Astrocyte of the spinal cord (primary cell): ENCODE measurements at places on chromosomes 12 and 14.
A peak's percentile ranks its signal among the peaks of the same experiment; 100 is the strongest.

DNA sequence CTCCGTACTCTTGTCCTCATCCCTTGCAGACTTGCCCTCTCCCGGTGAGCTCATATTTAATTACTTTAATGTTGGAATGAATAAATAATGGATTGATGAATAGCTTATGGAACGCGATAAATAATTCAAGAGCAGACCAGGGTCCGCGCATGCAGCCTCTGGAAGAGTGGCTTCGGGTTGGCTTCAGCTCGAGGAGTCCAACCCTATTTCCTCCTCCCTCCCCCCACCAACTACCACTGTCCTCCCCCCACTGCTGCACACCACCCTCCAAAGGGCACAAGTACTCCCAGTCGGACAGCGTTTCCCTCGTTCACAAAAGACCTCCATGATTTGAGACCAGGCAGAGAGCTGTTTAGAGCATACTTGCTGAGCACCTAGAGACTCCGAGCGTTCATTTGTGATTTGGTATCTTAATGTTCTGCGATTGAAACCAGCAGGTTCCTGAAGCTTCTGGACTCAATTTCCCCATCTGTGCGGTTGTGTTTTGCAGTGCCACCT, 647 bp upstream of the SIX1 start:
- DNase-seq = peak; percentile 52

DNA sequence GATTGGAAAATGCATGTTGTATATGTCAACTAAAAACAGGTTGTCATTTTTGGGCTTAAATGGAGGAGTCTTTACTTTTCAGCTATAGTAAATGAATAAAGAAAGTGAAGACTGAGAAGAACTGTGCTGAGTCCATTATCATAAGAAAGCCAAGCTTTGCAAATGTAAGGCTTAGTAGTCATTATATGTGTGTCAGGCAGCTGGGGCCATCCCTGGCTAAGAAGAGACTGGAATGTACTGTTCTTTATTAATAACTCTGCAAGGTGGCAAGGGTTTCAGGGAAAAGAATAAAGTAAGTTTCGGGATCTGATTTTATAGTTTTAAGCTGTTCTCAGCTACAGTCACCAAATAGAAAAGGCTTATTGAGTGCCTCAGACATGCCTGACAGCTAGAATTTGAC, 48.7 kb downstream of the SRGAP1 start:
- no peak for DNase-seq

- peak; percentile 50 for DNase-seq
Observed at GRCh38 chr14:94180655-94181271, 6.6 kb downstream of the PPP4R4 start.

GRCh38 chr14:35287431-35288013, 4.7 kb upstream of the PSMA6 start:
- DNase-seq = no peak

DNA sequence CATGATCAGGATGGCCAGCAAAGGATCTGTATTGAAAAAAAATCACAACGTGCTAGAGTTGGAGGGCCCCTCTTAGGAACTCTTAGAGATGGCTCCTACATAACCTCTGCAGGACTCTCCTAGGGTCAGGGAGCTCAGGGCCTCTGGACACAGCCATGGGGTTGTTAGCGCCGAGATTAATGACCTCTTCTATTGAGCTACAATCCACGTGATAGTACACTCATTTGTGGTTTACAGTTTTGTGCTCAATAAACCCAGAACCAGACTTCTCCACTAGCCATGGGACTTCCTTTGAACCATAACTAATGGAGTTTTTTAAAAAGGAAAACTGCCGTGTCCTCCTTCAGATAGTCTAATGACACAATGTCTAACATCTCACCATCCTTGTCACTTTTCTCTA, 29.6 kb upstream of the HDAC7 start:
- no peak for DNase-seq

GRCh38 chr14:32166029-32166428, 35.8 kb upstream of the RNU6-7 start:
- DNase-seq = no peak

- DNase-seq = no peak
Observed at GRCh38 chr12:108811411-108812180, 45.8 kb downstream of the SSH1 start.

DNA sequence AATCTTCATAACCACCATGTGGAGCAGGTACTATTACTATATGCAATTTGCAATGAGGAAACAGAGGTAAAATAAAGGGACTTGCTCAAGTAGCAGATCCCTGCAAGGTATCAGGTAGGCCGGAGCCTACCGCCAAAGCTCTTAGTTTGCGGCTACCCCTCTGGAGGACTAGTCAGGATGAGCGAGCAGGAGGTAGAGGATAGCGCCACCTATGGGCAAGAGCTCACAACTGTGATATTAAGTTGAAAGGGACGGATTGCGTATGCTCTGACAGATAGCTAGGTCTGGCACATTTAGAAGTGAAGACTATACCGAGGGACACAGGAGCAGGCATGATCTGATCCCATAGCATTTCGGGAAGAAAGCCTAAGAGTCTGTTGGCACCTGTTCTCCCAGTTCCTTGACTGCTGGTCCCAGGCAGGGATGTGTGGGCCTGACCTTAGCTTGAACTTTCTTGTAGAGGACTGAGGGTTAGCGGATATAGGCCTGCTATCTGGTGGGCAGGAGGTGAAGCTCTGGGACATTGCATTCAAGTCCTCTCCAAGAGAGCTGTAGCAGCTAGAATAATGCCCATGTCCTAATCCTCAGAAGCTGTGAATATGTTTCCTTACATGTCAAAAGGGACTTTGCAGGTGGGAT, 48.0 kb downstream of the SLC17A8 start:
- DNase-seq = peak; percentile 27

DNA sequence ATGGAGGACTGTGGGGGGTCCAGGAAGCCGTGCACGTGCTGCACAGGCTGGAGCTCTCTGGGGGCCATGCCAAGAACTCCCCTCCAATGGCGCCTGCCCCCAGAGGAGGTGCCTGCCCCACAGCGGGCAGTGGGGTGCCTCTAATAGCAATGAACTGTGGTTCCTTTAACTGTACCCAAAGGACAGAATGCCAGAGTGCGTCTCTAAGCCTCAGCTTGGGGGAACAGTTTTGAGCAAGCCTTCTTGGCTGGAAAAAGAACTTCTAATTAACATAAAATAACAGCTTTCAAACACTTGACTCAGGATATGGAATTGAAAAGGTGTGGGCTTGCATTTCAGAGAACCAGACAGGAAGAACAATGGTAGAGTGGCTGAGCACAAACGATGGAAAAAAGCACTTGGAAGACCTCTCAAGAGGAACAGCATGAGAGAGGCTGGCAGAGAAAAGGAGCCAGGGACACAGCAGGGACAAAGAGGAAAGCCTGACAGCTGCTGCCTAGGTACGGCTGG, 195.6 kb downstream of the TTC7B start:
- DNase-seq = no peak

DNA sequence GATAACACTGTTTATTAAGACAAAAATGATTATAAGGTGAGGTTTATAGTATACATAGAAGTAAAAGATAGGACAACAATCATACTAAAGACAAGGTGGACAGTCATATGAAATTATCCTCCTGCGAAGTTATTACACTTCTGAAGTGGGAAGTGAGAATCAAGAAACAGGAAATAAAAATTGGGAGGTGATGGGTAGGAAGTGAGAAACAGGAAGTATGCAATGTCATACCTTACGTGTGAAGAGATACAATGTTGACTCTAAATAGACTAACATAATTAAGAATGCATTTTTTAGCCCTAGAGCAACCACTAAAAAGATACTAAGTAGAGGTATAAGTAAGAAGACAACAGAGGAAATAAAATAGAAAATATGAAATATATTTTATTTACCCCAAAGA, 43.7 kb downstream of the GRIN2B start:
- DNase-seq = no peak

DNA sequence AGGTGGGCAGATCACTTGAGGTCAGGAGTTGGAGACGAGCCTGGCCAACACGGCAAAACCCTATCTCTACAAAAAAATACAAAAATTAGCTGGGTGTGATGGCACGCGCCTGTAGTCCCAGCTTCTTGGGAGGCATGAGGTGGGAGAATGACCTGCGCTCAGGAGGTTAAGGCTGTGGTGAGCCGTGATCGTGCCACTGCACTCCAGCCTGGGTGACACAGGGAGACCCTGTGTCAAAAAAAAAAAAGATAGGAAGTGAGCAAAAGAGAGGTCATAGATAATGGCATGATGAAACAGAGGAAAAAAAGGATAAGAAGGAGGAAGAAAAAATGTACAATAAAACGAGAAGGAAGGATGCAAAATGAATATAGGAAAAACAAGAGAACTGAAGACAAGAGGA, 159.5 kb downstream of the ETV6 start:
- no peak for DNase-seq

DNA sequence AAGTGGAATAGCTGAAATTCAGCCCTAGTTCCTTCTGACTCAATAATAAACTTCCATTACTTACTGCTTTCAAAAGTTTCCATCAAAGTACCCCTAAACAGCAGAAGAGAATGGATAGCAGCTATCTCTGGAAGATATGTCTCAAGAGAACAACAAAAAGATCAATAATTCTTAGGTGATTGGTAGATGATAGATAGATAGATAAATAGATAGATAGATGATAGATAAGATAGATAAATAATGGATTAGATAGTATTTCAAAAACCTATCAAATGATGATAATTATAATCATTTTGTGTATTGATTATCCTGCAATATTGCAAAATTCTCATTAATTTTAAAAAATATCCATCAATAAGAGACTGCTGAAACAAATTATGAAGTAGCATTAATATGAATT, 97.4 kb upstream of the CCND2 start:
- DNase-seq = no peak

GRCh38 chr14:67505254-67505653, 16.7 kb upstream of the TMEM229B start:
- no peak for DNase-seq

- DNase-seq = no peak
Observed at GRCh38 chr14:81728447-81728846, 194.8 kb upstream of the SEL1L start.

DNA sequence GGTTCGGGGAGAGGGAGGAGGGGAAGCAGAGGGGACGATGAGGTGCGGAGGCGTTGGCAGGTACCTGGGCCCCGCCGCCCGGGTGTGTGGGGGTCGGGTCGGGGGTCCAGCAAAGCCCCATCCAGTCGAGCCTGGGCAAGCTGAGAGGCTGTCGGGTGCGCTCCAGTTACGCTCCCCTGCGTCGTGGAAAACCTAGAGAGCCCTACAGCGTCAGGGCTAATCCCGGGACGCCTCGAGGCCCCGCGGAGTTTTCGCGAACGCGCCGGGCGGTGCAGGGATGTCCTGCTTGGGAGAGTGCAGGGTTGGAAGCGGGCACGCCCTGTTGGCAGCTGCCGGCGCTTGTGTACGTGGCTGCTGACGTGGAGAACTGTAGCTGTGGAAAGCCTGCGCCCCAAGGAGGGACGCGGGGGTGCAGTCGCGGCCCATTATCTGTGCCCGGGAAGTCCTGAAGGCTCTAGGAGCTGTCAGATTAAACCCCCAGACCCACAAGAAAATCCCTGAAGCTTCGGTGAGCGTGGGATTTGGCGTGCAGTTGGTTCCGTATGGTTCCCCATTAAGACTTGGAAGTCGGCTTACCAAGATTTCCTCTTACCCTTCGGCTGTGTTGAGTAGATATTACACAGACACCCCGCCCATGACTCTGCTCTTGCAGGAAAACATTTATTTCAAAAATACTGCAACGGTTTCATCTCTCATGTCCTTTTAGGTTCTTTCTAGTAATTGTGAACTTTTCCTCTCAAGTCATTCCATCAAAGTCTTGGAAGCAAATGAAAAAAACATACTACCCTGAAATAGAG, 11.3 kb upstream of the SLC38A2 start:
- DNase-seq = peak; percentile 96

DNA sequence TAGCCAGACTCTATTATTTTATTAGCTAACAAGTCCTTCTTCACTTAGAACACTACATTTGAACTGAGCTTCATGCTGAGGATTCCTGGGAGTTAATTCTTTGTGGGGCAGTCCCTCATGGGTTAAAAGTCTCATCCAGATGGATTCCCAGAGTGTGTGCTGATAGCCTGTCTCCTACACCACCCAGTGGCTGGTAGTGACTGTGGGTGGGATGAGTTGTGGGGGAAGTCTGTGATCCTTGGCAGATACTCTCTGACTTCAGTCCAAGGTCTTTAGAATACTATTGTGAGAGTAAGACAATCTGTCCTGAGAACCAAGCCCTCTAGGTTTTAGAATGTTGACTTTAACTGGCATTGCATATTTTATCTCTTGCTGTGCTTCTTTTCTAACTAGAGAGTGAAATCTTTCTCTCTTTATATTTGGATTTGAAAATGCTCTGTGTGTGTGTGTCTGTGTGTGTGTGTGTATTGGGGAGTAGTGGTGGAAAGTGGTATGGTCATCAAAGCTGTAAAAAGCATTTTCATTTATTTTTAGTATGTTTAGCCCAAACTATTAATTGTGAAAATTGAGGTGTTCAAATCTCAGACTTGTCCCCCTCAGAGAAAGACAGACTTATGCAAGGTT, 37.3 kb downstream of the AKAP6 start:
- peak; percentile 86 for DNase-seq

DNA sequence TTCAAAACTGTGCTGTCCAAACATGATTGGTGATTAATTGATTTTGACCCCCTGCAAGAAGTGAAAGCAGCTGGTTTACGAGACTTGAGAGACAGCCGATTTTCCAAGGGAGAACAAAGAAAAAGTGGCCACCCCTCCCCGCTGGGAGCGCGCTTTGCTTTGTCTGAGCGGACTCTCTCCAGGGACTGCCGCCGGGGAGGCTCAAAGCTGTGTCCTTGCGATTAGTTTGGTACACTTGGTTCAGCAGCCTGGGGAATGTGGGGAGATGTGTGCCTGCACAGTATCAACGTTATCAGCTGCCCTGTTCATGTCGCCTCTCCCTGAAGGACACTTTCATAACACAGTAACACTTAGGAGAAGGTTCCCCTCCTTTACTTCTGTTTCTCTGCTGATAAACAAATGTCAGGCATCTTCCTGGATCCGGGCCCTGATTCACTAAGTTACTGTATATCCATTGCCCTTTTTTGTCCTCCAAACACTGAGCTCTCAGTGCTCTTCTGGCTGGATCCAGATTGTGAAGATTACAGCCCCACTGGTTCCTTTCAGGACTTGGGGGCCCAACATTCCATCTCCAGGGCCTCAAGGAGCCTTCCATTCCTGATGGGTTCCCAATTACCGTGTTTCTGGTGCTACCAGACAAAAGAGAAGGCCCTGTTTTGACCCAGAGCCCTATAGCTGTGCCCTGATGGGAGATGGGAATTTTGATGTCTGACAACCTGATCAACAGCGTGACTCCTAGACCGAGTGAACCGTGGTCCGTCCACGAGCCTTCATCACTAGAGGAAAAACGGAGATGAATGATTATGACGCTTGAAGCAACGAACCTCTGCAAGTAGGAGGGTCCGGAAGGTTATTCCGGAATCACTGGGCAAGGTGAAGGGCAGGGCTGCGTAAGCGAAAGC, 31.7 kb upstream of the TUBA1C start:
- peak; percentile 61 for DNase-seq
